ENCODE measurements at places on chromosomes 13 and 19.

- ATAC-seq = peak; percentile 64
Observed at GRCh38 chr19:7852851-7853769, 21.1 kb downstream of the PRR36 start.

DNA sequence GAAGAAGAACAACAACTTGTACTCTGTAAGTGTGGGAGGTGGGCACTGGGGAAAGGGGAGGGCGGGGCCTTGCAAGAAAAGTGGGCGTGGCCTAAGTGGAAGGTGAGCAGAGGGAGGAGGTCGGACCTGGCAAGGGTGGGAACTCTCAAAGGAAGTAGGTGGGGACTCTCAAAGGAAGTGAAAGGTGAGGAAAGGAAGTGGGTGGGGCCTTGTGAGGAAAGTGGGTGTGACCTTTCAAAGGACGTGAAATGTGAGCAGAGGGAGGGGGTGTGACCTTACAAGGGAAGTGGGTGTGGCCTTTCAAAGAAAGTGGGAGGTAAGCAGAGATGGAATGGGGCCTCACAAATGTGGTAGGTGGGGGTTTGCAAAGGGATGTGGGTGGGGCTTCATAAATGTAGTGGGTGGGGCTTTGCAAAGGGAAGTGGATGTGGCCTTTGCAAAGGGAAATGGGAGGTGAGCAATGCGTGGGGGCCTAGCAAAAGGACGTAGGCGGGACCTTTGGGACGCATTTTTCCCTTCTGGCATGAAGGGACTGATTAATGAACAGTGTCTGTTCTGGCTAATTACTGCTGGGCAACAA lies 25.9 kb downstream of the ACSBG2 start:
- ATAC-seq = no peak

DNA sequence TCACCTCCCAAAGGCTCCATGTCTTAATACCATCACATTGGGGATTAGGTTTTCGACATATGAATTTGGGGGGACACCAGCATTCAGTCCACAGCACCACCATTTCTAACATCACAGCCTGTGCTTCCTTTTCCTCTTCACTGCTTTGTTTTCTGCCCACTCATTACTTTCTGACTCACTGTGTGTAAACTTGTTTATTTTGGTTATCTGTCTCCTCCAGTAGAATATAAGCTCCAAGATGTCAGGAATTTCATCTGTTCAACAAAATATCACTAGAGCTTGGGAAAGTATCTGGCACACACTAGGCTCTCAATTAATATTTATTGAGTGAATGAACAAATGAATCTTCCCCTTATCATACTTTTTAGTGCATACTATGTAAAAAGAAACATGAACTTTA lies 152.0 kb downstream of the NUFIP1 start:
- ATAC-seq = no peak

- no peak for ATAC-seq
Observed at GRCh38 chr13:98796798-98797197, 44.3 kb upstream of the SLC15A1 start.

- ATAC-seq = no peak
Observed at GRCh38 chr13:49540552-49540951, 44.8 kb downstream of the PHF11 start.
